ENCODE measurements at places on chromosomes 6 and 20.

DNA sequence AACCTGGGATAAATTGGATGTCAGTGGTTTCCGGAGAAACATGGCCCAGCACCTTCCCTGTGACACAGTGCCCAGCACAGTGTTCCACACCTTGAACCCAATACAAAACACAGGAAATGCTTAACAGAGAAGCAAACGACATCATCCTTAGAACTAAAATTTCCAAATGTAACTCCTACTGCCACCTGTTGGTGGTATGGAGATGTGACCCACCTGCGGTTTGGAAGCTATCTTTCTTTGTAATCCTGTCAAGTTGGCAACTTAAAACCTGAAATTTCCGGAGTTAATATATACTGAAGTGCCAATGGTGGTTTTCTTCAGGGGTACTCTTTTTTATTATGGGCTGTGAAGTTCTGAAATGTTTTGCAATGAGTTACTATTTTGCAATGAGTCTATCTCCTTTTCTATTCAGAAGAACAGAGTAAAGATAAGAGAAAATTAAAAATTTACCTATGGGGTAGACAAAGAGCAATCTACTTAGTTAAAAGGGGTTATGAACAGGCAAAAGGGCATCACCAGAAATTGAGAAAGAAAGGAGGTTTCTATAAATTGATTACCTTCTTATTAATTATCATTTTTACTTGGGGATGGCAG is 658.8 kb downstream of the PTPRT start:
- DNase-seq = no peak

GRCh38 chr6:90429713-90430112 is 133.1 kb upstream of the BACH2 start:
- DNase-seq = no peak

DNA sequence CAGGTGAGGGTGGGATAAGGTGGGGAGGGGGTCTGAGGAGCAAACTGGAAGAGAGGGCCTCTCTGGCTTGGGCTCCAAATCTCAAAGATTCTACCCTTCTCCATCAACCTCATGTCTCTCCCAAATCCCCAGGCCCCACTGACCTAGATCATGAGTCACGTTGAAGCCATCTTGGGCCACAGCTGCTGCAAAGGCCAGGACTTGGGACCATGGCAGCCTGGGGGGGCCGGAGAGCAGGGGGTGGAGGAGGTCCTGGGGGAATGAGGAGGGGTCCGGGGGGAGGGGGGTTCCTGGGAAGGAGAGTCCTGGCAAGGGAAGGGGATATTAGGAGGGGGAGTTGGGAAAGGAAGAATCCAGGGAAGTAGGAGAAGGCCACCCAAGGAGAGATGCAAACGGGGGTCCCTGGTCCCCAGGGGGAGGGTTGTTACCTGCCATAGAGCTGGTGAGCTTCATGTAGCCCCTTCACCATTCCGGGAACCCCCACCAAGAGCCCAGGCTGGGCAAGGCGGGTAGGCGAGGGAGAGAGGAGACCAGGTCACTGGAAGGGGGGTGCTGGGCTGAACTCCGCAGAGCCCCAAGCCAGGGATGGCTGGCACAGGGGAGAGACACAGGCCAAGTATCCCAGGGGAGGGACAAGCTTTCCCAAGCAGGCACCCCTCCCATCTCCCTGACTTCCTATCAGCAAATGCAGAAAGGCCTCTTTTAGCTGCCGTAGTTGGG is 12.7 kb downstream of the GGT7 start:
- DNase-seq = no peak

DNA sequence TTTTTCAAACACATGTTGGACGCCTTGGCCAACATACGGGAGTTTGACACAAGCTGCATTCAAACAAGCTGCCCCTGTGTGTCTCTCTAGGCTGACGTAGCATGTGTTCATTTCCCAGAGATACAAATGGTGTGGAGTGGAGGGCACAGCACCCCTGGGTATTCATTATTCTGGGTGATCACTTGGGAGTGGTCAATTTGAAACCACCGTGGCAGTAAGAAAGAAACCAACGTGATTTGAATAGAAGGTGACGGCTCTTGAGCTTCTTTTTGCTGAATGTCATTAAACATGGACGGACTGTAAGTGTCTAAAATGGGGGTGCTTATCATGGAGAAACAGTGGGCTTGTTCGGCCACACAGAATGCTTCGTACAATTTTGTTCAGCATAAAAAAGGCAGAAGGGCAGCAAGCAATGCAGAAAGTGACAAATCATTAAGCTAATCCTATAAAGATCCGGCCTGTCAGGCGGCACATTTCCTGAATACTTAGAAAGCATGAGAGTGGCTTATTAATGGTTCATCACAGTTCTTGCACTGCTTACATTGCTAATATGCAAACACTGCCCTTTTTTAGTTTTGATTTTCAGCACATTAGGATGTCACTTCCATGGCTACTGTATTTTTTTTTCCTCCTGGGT is 1261.9 kb upstream of the CITED2 start:
- no peak for DNase-seq
